ENCODE measurements at places on chromosomes 1 and 21. TPM values are rescaled to one million over a fixed set of nuclear protein-coding genes. Genes with fewer than 3 reads are reported as not detected.

FAM72C gene
- 2.9 TPM for total RNA-seq

SLAMF6 gene
- not detected for total RNA-seq

WDR64 gene
- total RNA-seq: not detected

ZBTB37 gene
- 0.88 TPM for total RNA-seq

CD164L2 gene
- 6.3 TPM for total RNA-seq

HAO2 gene
- not detected for total RNA-seq

NUP210L gene
- not detected for total RNA-seq

UBXN10 gene
- not detected for total RNA-seq

EPS8L3 gene
- not detected for total RNA-seq

CHRM3 gene
- total RNA-seq: under 0.01 TPM

ERG gene
- total RNA-seq: not detected

SDC3 gene
- 7.3 TPM for total RNA-seq

TEX38 gene
- not detected for total RNA-seq

NUF2 gene
- 14.9 TPM for total RNA-seq

XKR8 gene
- total RNA-seq: 7.3 TPM

GABRD gene
- not detected for total RNA-seq

CCDC185 gene
- not detected for total RNA-seq
